CD4-positive, alpha-beta T cell treated with Interleukin-17A for 4 hours (primary cell): ENCODE measurements at places on chromosomes 4 and X.

- peak; percentile 89 for DNase-seq
These were observed 78.0 kb upstream of the BCOR start for GRCh38 chrX:40175511-40176350.

DNA sequence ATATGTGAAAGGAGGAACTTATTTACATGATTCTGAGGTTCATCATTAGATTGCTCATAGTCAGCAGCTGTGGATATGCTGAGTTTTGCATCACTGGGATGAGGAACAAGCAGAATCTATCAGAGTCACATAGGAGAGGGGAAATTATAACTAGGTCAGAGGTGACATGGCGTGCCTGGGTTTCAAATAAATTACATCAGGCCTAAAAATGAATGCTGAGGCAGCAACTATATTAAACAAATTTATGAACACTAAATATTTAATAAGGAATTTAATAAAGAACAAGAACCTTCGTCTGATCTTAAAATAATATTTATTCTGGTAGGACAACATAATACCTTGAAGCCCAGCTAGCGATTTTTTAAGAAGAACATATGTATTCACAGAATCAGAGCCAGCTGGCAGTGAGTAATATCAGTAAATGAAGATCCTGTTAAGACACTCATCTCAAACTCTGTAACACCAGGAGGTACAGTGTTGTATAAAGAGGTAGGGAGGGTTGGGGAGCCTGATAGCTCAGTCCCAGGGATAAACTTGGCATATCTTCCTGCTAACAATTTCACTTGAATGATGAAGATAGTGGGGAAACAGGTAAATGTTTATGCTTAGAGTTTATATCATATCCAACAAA lies 60.9 kb upstream of the HS3ST1 start:
- DNase-seq: no peak

DNA sequence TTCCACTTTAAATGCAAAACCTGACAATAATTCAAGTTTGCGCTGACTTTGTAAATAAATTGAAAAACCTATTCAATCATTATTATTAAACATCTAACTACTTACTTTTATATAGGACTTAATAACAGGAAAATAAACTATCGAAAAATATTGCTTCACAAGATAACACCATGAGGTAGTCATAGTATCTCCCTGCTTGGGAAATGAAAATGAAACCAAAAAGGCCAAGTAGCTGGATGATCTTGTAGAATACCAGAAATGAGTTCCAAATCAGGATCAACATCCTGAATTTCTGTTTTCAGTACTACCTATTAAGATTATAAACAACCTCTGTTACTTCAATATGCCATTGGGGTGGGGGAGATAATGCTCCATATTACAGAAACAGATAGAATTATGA lies 58.9 kb downstream of the CHIC2 start:
- no peak for DNase-seq

DNA sequence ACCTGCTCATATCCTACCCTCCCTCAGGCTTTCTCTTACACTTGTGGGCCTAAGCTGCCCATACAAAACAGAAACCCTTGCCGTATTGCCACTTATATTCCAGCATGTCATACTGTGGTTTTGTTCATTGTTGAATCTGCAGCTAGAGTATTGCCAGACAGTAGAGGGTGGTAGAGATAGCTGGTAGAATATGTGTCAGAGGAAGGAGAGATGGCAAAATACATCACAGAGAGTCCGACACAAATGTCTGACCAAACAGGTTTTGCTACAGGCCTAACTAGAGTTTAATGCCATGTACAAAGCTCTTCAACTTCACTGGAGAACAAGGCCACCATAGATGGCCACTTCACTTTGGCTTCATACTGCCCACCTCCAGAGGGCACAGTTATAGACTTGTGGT lies 160.1 kb downstream of the EFHC2 start:
- no peak for DNase-seq

DNA sequence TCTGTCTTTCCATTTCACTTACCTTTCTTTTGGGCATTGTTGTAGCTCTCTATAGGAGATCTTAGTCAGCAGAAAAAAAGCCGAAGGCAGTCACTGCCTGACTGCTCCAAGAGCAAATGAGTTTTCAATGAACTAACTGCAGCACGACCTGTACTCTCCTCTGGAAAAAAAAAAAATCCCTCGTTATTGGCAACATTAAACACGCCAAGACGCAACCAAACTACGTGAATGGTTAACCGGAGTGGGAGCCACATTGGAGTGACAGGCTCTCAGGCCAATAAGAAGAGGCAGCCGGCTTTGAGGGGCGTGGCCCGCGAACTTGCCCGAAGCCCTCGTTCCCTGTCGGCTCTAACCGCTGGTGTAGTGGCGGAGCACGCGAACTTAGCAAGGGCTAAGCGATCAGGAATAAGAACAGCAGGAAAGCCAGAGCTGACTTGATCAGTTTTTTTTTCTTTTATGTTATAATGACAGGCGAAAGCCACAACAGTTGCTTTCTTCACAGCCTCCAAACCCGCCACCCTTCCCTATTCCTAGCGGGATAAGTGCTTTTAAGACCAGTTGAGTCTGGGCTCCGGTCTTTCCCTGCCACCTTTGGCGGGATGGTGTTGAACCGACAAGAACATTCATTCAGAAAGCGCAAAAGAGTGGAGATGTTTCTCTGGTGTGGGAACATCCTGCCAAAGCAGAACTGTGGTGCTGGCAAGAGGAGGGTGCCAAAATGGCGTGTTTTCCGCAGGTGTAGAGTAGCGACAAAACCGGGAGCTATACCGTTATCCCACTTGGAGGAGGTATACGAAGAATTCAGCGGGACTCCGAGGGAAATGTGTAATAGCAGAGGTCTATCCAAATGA lies 80.0 kb downstream of the HMGN5 start:
- peak; percentile 85 for DNase-seq

- DNase-seq: no peak
These were observed 840 bp downstream of the GRID2 start for GRCh38 chr4:92304606-92305005.

DNA sequence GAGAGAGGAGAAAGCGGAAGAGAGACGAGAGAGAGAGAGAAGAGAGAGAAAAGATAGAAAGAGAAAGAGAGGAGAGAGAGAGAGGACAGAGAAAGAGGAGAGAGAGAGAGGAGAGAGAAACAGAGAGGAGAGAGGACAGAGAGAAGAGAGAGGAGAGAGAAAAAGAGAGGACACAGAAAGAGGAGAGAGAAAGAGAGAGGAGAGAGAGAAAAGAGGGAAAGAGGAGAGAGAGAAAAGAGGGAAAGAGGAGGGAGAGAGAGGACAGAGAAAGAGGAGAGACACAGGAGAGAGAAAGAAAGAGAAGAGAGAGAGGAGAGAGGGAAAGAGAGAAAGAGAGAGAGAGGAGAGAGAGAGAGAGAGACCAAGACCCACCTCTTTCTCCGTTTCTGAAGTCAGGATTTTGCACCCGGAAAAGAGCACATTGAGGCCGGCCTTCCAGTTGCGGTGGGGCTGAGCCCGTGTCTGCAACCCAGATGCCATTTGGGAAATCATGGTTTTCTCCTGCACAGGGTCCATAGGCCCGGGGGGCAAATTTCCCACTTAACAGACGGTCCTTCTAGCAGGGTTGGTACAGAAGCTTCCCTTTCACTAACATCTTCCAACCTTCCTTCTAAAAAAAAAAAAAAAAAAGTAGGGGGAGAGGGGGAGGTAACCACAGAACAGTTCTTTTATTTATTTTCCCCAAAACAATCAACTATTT lies 60.9 kb downstream of the CRLF2 start:
- DNase-seq: no peak

- DNase-seq: no peak
These were observed 1.3 kb upstream of the PDE6B start for GRCh38 chr4:623914-624566.

GRCh38 chrX:123215397-123216089 lies 31.5 kb downstream of the GRIA3 start:
- no peak for DNase-seq

GRCh38 chr4:111666826-111667360 lies 478.4 kb upstream of the FAM241A start:
- DNase-seq: no peak

- DNase-seq: no peak
These were observed 85.0 kb downstream of the RCHY1 start for GRCh38 chr4:75429208-75429607.
